Myometrial cell (primary cell): ENCODE measurements at places on chromosomes 1 and 21. TPM values are rescaled to one million over a fixed set of nuclear protein-coding genes. Genes with fewer than 3 reads are reported as not detected.

AMY1B gene
- not detected in 2 replicates for total RNA-seq

USH2A gene
- total RNA-seq: not detected in 2 replicates

EPHA8 gene
- not detected in 2 replicates for total RNA-seq

SPRR2G gene
- total RNA-seq: not detected in 2 replicates

FMO1 gene
- total RNA-seq: not detected in 2 replicates

RGS2 gene
- 15.1 and 18.2 TPM in 2 replicates for total RNA-seq
